Activated CD4-positive, alpha-beta T cell treated with anti-CD3 and anti-CD28 coated beads, Interleukin-2, Interleukin-4, amounts not matched to agents 100 ng/mL and 50 ng/mL, durations not matched to agents 16 hours and 8 hours (primary cell): ENCODE measurements at places on chromosomes 4 and X.

- no peak for DNase-seq
Measured at GRCh38 chr4:174312993-174313392, 29.3 kb downstream of the CEP44 start.

DNA sequence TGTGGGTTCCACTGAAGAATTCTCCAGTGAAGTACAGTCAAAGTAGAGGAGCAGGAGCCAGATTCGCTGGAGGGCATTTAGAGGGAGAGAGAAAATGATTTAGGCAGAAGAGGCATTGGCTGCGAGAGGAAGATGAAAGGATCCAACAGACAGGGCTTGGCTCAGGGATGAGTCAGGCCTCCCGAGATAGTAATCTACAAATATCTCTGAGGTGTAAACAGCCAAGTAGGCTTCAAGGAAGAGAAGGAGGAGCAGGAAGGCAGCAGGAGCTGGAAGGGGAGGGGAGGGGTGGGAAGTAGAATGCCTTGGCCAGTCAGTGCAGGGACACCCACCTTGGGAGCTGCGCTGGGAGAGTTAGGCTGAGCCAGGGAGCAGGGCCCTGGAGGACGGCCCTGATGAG lies 55.5 kb downstream of the PJA1 start:
- DNase-seq = no peak

GRCh38 chr4:152983221-152983620 lies 47.1 kb downstream of the FHDC1 start:
- no peak for DNase-seq

DNA sequence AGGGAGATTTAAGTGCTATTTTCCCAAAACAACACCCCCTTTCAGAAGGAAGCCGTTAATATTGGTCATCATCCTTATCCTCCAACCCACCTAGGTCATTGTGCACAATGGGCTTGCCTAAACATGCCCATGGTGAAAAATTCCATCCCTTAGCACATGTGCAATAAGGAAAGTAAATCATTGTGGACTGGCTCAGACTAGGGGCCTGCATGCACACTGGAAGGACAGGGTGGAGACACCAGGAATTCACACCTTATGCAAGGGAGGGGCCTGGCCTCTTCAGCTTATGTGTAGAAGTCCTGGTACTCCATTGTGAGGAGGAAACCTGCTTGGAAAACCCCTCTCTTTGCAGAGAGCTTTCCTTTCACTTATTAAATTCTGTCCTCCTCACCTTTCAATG lies 311.4 kb upstream of the NDST4 start:
- DNase-seq = no peak

- peak; percentile 10 for DNase-seq
Measured at GRCh38 chr4:153205757-153206156, 1.5 kb downstream of the TRIM2 start.

DNA sequence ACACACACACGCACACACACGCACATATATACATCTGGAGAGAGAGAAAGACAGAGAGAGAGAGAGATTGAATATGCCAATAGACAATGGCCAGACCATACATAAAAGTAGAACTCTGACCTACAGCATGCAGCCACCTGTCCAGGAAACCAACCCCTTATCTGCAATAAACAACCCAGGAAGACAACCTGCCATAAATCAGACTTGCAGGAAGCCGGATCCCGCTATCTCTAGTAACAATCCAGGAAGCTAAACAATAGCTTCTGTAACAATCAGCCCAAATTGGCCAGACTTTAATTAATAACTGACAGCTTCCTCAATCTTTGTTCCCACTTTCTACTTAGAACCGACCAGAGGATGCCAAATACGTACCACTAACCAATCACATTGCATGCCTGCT lies 173.2 kb downstream of the LDB2 start:
- DNase-seq = no peak

DNA sequence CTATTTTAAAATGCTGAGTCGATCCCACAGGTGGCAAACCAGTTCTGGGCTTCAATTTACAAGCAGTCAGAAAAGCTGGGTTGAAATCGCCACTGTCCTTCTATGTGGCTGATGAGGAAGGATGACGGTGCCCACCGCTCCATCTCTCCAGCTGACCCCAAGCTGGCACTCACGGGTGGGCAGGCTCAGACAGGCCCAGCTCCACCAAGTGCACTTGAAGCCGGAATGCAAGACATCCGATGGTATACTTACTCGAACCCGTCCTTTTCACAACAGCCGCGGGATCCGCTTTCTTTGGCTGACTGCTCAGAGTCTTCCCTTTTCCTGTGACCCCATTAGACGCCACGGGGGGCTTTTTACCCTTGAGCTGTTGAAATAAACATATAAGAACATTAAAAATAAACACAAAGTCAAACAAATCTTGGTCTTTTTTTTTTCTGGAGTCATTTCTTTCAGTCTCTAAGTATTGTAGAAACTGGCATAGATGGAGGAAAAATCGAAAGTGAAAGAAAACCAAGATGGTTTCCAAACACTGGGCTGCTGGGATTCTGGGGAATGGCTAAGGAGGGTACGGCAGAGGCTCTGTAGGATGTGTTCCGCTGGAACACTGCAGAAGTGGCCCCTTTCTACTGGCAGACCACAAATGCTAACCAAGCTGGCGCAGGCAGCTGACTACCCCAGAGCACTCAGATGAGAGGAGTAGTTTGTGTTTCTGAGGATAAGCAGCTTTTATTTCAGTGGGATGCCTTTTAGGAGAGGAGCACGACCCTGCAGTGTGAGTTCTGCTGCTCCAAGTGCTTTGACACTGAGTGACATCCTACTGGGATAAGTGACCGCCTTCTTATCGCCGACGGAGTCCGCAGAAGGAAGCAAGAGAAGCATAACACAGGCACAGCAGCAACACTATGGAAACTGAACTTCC lies 160.9 kb downstream of the AFAP1 start:
- no peak for DNase-seq

GRCh38 chrX:74248889-74249288 lies 55.1 kb upstream of the ZCCHC13 start:
- DNase-seq = no peak

- no peak for DNase-seq
Measured at GRCh38 chrX:50432829-50433289, 37.8 kb downstream of the DGKK start.

DNA sequence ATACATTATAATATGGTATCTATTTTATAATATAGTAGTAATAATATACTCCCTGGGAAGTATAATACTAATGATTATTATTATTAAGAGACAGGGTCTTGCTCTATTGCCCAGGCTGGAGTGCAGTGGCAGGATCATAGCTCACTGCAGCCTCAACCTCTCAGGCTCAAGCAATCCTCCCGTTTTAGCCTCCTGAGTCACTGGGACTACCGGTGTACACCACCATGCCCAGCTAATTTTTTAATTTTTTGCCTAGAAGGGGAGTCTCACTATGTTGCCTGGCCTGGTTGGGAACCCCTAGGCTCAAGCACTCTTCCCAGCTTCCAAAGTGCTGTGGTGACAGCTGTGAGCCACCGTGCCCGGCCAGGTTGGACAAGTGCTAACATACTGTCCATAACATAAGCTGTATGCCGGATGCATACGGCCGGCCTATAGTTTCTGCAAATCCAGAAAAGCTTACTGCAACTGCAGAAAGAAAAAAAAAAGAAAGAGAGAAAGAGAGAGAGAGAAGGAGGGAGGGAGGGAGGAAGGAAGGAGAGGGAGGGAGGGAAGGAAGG lies 94.2 kb upstream of the PPP2R3B start:
- no peak for DNase-seq

GRCh38 chr4:24781999-24782745 lies 13.2 kb upstream of the SOD3 start:
- no peak for DNase-seq

GRCh38 chr4:11813951-11814446 lies 385.3 kb upstream of the HS3ST1 start:
- no peak for DNase-seq

DNA sequence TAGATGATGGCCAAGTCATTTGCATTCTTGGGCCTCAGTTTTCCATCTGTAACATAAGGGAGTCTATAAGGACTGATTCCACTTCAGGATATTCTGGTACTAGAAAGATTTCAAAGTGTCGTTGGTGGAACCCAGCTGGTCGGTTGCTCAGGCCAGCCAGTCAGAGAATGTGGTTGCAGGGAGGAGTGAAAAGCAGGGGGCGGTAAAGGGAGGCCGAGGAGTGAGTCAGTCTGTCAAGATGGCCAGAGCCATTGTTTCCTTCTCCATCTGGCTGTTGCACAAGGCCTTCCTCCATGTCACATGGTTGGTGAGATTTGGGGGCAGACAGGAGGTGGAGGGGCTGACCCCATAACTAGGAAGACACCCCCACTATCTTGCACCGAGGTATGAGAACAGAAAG lies 38.2 kb downstream of the STARD8 start:
- no peak for DNase-seq

GRCh38 chr4:185004562-185005218 lies 13.6 kb upstream of the HELT start:
- no peak for DNase-seq

DNA sequence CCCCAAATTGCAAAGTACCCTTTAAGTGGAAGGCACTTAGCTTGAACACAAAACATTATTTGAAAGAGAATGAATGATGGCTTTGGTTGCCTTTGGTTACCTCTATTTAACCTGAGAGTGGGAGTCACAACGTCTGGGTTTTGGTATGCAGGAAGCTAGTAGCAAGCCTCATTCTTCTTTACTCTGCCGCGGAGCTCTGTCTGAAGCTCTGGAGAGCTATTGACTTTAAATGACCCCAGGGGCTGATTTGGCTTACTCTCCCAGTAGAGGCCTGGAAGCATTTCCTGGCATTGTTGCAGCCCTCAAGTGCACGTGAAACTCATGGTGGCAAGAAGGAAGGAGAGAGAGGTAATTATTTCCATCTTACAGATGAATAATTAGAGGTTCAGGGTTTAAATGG lies 81.8 kb upstream of the MAGEA4 start:
- no peak for DNase-seq

GRCh38 chrX:101605146-101605545 lies 12.7 kb downstream of the ARMCX6 start:
- DNase-seq = no peak

GRCh38 chr4:66572949-66573348 lies 902.7 kb upstream of the EPHA5 start:
- no peak for DNase-seq

DNA sequence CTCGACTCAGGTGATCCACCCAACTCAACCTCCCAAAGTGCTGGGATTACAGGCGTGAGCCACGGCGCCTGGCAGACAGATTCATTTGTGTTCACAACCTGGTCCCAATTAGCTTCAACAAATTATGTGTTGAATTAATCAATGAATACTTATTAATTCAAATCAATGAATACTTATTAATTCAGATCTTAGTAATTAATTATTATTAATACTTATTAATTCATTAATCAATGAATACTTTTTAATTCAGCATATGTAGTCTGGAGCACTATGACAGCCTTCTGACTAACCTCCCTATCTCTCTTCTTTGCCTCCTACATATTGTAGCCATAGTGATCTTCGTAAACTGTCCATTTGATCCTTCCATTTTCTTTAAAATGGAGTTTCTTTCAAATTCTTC lies 56.7 kb upstream of the RBPJ start:
- DNase-seq = no peak

- no peak for DNase-seq
Measured at GRCh38 chrX:120310861-120311726, at the start of gene TMEM255A. TMEM255A (minus strand) TSS chrX:120311461; CDS start chrX:120311309, 152 bp downstream.

- no peak for DNase-seq
Measured at GRCh38 chrX:37873220-37873619, 25.8 kb upstream of the DYNLT3 start.

GRCh38 chr4:8540991-8541390 lies 39.2 kb upstream of the GPR78 start:
- DNase-seq = no peak

- DNase-seq = no peak
Measured at GRCh38 chr4:5385741-5386311, 322.5 kb downstream of the EVC2 start.

- DNase-seq = no peak
Measured at GRCh38 chr4:95153182-95153581, 395.4 kb downstream of the BMPR1B start.

DNA sequence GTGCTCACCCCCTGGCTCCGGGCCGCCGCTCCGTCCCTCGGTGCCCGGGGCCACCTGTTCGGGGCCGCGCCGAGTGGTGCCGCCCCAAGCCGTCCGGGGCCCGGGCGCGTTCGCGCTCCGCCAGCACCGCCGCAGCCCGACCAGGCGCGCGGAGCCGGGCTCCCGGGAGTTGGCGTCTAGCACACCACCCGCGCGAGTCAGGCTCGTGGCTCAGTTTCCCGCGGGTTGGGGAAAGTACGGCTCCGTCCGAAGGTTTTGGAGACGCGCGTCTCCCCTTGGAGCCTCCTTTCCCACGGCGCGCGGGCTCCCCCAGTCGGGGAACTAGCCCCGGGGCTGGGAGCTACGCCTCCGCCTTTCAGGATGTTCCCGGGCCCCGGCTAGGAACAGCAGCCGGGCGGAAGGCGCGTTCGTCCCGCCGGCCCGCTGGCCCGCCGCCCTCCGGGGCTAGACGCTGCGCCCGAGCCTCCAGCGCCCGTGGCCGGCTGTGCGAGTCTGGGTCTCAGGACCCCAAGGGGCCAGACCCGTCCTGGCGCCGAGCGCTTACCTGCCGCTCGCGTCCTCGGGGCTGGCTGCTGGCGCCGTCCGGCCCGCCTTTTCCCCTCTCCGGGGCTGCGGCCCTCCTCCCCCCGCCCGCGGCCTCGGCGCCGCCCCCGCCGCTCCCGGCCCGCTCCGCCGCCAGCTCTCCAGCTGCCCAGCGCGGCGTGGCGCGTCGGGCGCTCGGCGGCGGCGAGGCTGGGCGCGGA lies at the start of gene ADGRG2:
ADGRG2 (minus strand) TSS at position 571 of the 743 bp plus-strand sequence. CDS start 53,634 bp downstream, outside the sequence.
- no peak for DNase-seq

GRCh38 chr4:7364979-7365378 lies 69.8 kb downstream of the PSAPL1 start:
- DNase-seq = no peak

GRCh38 chr4:67624939-67625338 lies 66.4 kb downstream of the STAP1 start:
- DNase-seq = no peak

GRCh38 chr4:81455897-81456296 lies 15.8 kb downstream of the RASGEF1B start:
- no peak for DNase-seq

DNA sequence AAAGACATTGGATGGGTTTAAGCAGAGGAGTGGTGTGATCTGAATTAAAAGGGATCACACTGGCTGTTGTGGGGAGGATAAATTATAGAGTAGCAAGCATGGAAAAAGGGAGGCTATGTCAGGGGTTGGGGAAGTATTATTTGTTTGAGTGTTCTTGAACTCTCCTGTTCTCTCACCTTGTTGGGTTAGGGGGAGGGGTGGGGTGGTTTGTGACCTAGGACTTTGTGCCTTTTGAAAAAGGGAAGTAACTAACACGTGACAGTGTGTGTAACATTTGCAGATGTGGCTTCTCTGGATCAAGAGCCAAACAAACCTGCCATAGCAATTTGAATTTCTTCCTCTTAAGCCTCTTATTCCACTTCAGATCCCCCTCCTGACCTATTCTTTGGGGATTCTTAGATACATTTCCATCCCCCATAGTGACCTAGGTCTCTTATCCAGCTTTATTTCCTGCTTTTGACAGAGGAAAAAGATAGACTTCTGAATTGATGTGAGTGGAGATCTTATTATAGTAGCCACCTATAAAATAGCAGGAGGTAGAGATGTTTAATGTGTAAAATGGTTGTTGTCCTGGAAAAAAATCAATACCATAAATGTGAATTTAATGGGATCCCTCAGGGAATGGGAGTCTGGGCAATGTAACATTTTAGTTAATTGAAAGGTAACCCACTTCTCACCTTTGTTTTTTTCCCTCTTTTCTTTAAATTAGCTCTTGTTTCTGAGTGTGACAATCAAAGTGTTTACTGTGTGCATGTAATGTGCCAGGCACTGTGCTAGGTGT lies 120.4 kb downstream of the CT47B1 start:
- DNase-seq = no peak
